ENCODE measurements at places on chromosomes 5 and 9. TPM values are rescaled to one million over a fixed set of nuclear protein-coding genes. Genes with fewer than 3 reads are reported as not detected.

- no peak overlapping the region for H3K27ac ChIP-seq
- no peaks in the 10 kb centered on the region for H3K36me3 ChIP-seq
- no peaks in the 10 kb centered on the region for H3K4me1 ChIP-seq
These were observed 271.5 kb downstream of the CCDC171 start for GRCh38 chr9:15824310-15824709.

DNA sequence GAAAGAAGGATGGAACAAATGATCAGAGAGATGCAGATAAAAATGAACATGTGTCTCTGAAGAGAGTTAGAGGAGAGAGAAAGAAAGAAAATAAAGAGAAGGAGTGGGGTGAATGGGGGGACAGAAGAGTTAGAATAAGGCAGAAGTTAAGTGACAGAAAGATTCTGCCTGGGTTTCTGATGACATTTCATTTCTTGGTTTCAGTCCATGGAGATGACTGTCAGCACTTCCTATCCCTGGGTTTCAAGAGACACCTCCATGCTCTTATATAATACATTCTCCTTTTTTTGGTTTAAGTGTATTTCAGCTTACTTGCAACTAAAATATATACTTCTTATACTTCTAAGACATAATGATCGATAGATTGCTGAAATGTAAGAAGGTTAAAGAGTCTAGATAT is 213.0 kb upstream of the IL12B start:
- H3K27ac ChIP-seq: peak overlapping the region; percentile 26
- no peaks in the 10 kb centered on the region for H3K36me3 ChIP-seq
- peaks cover 24% of the 10 kb centered on the region for H3K4me1 ChIP-seq
- H3K4me3 ChIP-seq: no peak overlapping the region
- no peak for DNase-seq

DNA sequence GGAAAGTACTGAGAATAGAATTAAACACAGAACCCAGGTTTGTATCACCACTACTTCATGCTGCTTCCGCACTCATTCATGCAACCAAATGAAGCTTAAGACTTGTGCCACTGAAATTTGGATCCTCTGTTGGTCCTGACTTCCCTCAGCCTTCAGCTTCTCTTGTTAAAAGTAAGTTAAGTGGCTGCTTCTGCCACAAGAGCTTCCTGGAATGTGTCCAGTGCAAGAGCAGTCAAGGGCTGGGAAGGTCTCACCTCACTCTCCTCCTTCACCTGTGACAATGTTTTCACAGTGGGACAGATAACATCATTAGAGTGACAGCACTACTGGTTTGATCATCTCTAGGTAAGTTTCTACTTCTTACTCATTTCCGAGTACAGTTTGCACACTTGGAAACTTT is 7.9 kb downstream of the SNCAIP start:
- no peak overlapping the region for H3K4me3 ChIP-seq
- H3K4me1 ChIP-seq: peaks cover 20% of the 10 kb centered on the region
- no peaks in the 10 kb centered on the region for H3K36me3 ChIP-seq
- no peak overlapping the region for H3K27ac ChIP-seq
- DNase-seq: no peak
- no peaks in the 10 kb centered on the region for H3K27me3 ChIP-seq

GRCh38 chr5:148486456-148486855 is 102.7 kb downstream of the FBXO38 start:
- H3K4me3 ChIP-seq: no peak overlapping the region
- DNase-seq: no peak
- H3K27ac ChIP-seq: no peak overlapping the region
- H3K4me1 ChIP-seq: no peaks in the 10 kb centered on the region
- no peaks in the 10 kb centered on the region for H3K36me3 ChIP-seq
- H3K27me3 ChIP-seq: no peaks in the 10 kb centered on the region

GRCh38 chr9:84512493-84512892 is 157.0 kb upstream of the NTRK2 start:
- no peaks in the 10 kb centered on the region for H3K4me1 ChIP-seq
- no peak for DNase-seq
- H3K27ac ChIP-seq: no peak overlapping the region
- H3K4me3 ChIP-seq: no peak overlapping the region
- no peaks in the 10 kb centered on the region for H3K36me3 ChIP-seq

GRCh38 chr5:995318-995717 is 13.3 kb upstream of the NKD2 start:
- no peak for DNase-seq
- H3K27ac ChIP-seq: no peak overlapping the region
- no peaks in the 10 kb centered on the region for H3K36me3 ChIP-seq
- H3K4me1 ChIP-seq: no peaks in the 10 kb centered on the region
- no peaks in the 10 kb centered on the region for H3K27me3 ChIP-seq

DNA sequence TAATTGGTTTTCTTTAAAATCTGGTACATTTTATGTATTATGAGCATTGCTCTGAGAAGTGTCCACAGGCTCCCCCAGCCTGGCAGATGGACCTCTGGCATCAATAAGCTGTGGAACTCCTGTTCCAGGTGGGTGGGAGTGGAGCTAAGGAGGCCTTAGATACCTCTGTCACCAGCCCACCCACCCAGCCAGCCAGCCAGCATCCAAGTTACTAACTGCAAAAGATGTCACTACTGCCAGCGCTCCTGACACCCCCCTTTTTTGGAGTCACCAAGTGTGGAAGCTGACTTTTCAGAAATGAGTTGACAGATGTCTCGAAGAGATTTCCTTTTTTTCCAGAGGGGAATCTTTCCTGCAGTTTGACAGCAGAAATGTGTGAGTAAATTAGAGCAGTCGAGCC is 111.2 kb downstream of the GALNT10 start:
- H3K4me1 ChIP-seq: peaks cover 12% of the 10 kb centered on the region
- no peaks in the 10 kb centered on the region for H3K27me3 ChIP-seq
- H3K27ac ChIP-seq: no peak overlapping the region

GRCh38 chr5:59565551-59565950 is 328.0 kb downstream of the PDE4D start:
- H3K4me3 ChIP-seq: no peak overlapping the region
- H3K27ac ChIP-seq: no peak overlapping the region
- no peaks in the 10 kb centered on the region for H3K36me3 ChIP-seq

DNA sequence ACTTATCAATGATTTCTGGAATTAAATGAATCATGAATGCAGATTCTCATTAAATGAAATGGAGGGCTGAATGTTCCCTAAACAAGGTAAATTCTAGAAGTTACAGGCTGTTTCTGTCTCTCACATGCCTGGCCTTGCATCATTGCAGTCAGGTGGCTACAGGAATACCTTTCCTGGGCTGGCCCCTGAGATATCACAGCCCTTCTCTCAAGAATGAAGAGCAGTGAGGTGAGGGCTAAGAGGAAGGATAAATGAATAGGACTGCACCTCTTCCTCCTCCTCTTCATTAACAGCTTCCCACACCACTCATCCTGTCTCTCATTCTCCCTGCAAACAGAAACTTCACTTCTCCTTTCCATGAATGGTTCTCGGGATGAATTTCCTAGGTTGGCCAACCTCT is 22.5 kb downstream of the ARHGEF28 start:
- H3K4me3 ChIP-seq: no peak overlapping the region
- DNase-seq: no peak
- H3K36me3 ChIP-seq: no peaks in the 10 kb centered on the region
- no peak overlapping the region for H3K27ac ChIP-seq

- peaks cover 19% of the 10 kb centered on the region for H3K4me1 ChIP-seq
- H3K27ac ChIP-seq: no peak overlapping the region
- no peak for DNase-seq
- H3K4me3 ChIP-seq: no peak overlapping the region
These were observed 30.9 kb downstream of the ZNF366 start for GRCh38 chr5:72476275-72476674.

GRCh38 chr9:75448281-75448680 is 360.0 kb downstream of the OSTF1 start:
- peaks cover 34% of the 10 kb centered on the region for H3K4me1 ChIP-seq
- no peaks in the 10 kb centered on the region for H3K27me3 ChIP-seq
- DNase-seq: no peak
- H3K27ac ChIP-seq: peak overlapping the region; percentile 13

- no peaks in the 10 kb centered on the region for H3K36me3 ChIP-seq
- no peak for DNase-seq
- H3K4me1 ChIP-seq: peaks cover 13% of the 10 kb centered on the region
These were observed 81.2 kb downstream of the MRPS27 start for GRCh38 chr5:72238712-72239445.

GRCh38 chr5:25345240-25345771 is 700.5 kb upstream of the CDH10 start:
- H3K27ac ChIP-seq: no peak overlapping the region
- no peaks in the 10 kb centered on the region for H3K4me1 ChIP-seq
- no peak overlapping the region for H3K4me3 ChIP-seq
- H3K36me3 ChIP-seq: no peaks in the 10 kb centered on the region
- H3K27me3 ChIP-seq: no peaks in the 10 kb centered on the region
- no peak for DNase-seq

DNA sequence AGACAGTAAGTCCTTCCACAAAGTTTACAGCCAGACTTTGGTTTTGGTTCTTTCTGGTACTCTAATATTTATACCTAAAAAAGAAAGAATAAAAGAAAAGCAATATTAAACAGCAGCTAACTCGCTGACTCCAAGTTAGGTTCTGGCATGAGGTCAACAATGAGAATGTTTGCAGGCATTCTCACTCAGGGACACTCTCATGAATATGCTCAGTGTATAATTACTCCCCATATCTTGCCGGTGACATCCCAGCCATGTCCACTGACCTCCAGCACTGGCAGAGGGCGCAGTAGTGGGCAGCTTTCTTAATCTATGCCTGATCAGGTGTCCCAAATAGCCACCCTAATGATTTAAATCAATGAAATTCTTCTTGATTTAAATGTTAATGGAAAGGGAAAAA is 151.5 kb downstream of the BNC2 start:
- no peak overlapping the region for H3K27ac ChIP-seq
- no peak overlapping the region for H3K4me3 ChIP-seq
- H3K4me1 ChIP-seq: peaks cover 6% of the 10 kb centered on the region
- no peaks in the 10 kb centered on the region for H3K27me3 ChIP-seq
- no peak for DNase-seq
- no peaks in the 10 kb centered on the region for H3K36me3 ChIP-seq

GRCh38 chr5:150081541-150082283 is 4.6 kb downstream of the CSF1R start:
- no peak overlapping the region for H3K27ac ChIP-seq
- no peaks in the 10 kb centered on the region for H3K36me3 ChIP-seq
- H3K27me3 ChIP-seq: no peaks in the 10 kb centered on the region
- no peak overlapping the region for H3K4me3 ChIP-seq
- no peak for DNase-seq
- peaks cover 6% of the 10 kb centered on the region for H3K4me1 ChIP-seq

GRCh38 chr9:22975951-22976350 is 529.3 kb downstream of the DMRTA1 start:
- DNase-seq: no peak
- no peak overlapping the region for H3K4me3 ChIP-seq
- no peak overlapping the region for H3K27ac ChIP-seq
- H3K36me3 ChIP-seq: no peaks in the 10 kb centered on the region
- no peaks in the 10 kb centered on the region for H3K4me1 ChIP-seq
- no peaks in the 10 kb centered on the region for H3K27me3 ChIP-seq

Gene LECT2
- not detected for total RNA-seq

Gene IFNA13
- total RNA-seq: not detected

Gene PRR7
- 11.0 TPM for total RNA-seq

Gene ECSCR
- 35.6 TPM for total RNA-seq

Gene FAT2
- not detected for total RNA-seq

Gene NUP214
- total RNA-seq: 44.3 TPM

Gene SPATA31E1
- not detected for total RNA-seq

Gene IL11RA
- 99.0 TPM for total RNA-seq

Gene SPINK7
- total RNA-seq: not detected

Gene GRM6
- not detected for total RNA-seq

Gene BTNL9
- total RNA-seq: 10.7 TPM

Gene HSPB3
- 0.95 TPM for total RNA-seq

Gene SLC2A8
- total RNA-seq: 21.3 TPM
